ENCODE measurements at places on chromosomes 2 and 18.

GRCh38 chr2:103402336-103402735, 640.5 kb downstream of the TMEM182 start:
- no peak for DNase-seq

DNA sequence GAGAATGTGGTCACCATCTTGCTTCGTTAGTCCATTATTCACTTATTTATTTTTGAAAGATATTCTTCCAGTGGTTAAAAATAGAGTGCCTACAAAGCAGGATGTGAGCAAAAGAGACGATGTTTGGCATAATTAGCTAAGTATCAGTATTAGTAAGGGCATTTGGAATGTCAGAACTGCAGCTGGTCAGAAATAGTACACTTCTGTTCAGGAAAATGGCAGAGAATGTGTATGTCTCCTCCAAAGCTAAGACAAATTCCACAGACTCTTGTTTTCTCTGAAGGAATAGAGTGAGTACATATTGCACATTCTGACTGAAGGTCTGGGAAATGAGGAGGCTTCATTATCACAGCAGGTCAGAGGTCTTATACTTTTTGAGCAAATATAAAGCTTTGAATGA, 209.0 kb downstream of the L3MBTL4 start:
- DNase-seq: no peak

DNA sequence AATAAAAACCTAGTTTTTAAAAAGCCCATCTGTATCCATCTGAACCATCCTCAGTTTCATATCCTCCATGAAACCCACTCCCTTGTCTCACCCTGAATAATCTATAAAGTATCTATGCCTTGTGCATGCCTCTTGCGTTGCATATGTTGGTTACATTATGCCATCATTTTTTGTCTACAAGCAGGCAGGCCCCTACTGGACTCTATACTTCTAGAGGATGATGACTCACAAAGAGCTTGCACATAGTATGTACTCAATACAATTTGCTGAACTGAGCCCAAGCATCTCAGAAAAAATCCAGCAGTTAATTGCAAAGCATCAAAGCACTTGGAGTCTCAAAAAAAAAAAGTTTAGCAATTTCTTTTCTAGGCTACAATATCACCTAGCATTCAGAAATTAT, 95.6 kb downstream of the DYM start:
- DNase-seq: no peak

- DNase-seq: peak; percentile 60
These were observed 86.0 kb downstream of the CDC42EP3 start for GRCh38 chr2:37585295-37585908.

DNA sequence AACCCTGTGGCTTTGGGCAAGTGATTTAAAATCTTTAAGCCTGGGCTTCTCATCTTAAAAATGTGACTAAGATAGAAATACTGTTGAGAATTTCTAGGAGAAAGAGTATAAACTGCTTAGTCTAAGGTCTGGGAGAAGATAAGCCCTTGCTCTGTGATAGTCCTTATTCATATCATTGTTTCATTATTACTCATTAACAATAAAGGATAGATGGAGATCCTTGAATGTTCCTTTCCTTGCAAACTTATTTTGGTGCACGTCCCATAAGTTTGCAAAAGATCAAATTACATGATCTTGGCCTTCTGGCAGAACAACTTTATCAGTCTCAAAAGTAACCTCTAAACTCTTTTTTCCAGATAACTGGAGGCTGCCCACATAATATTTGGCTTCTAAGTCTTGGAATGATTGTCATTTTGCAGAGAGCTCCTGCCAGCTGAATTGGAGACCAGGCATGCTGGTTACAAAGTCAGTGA, 138.3 kb downstream of the FAM124B start:
- no peak for DNase-seq

Measured in large intestine (tissue), 12 donors.